Stimulated activated CD4-positive, alpha-beta T cell treated with anti-CD3 and anti-CD28 coated beads, Interleukin-15, amount 100 ng/mL, for 1 hour (primary cell): ENCODE measurements at places on chromosomes 3 and 15.

DNA sequence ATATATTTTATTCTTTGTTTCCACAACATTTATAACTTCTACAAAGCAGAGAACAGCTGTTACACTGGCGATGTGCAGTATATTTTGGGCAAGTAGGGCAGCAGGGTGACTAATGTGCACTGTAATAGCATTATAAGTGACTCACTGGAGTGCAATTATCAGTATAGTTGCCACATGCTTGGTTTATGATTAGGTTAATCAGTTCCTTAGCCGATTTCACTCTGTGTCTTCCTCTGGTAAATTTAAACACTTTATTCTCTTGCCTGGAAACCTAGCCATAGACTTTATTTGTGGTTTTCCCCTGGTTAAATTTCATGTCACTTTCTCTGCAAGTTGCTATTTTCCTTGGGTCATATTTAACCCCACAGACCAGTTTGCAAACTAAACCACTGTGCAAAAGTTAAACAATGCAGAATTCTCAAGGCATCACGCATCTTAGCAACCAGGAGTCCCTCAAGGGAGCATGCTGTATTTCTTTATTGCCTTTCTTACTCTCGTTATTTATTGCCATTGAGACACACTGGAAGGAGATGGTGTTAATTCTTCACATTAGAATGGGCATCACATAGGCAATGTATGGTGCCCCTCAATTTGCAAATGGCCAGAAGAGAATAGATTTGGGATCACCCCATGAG lies 690.2 kb upstream of the DPPA4 start:
- no peak for DNase-seq

- DNase-seq = no peak
Measured at GRCh38 chr15:52308446-52309153, 13.0 kb upstream of the MYO5C start.

DNA sequence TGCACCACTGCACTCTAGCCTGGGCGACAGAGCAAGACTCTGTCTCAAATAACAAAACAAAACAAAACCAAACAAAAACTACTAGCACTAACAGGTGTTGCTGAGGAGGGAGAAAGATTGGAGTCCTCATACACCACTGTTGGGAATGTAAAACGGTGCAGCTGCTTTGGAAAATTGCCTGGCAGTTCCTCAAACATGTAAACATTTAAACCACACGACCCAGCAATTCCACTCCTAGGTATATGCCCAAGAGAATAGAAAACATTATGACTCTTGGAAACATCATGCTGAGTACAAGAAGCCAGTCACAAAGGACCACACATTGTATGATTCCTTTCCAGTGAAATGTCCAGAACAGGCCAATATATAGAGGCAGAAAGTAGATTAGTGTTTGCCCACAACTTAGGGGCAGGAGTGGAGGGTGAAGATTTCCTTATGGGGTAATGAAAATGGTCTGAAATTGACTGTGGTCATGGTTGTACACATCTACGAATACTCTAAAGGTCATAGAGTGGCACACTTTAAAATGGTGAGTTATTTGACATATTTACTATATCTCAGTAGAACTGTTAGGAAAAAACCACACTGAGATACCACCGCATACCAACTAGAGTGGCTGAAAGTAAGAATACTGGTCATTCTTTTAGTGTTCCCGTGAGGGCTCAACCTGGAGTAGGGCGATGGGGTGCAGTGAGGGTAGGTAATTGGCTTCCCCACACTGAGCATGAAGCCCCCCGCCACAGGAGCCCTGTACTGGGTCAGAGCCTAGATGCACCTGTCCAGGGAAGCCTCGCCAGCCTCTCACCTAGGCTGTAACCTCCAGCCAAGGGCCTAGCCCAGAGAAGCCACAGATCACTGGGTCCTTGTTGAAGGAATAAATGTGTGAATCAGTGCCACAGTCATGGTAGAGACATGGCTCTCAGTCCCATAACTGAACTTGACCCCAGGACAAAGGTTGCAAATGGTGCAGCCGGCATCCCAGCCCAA lies 131.1 kb downstream of the NUP210 start:
- no peak for DNase-seq

DNA sequence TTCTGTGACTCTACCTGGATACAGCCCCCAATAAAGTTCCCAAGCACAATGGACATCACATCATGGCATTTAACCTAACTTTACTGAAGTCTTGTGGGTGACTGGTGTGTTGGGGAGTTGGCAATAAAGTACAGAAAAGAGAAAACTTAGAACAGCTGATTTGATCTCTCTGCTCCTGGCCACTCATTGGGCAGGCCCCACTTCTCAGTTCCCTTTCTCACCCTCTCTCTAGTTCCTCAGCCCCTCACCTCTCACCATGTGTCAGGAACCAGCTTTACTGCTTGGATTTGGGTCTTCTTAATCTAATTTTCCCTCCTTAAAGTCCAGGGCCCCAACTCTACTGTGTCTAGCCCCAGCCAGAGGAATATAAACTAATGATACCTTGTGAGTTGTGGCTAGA lies 713 bp upstream of the MUC13 start:
- DNase-seq = no peak

GRCh38 chr3:25542492-25543039 lies 114.5 kb downstream of the RARB start:
- DNase-seq = no peak

DNA sequence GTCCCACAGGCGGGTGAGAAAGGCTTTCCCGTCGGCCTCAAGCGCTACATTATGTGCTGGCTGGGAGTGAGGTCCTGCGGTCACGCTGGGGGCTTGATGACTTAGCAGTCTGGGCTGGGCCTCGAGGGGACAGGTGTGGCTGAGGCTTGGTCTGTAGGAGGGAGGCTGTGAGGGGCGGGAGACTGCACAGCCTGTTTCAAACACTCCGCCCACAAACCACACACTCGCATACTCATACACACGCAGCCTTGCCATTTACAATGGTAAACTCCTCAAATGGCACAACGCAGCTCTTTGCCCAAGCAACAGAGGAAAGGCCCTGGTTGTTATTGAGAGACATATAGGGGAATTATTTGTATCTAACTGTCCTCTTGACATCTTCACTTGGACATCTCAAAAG lies 32.4 kb upstream of the RASGRF1 start:
- no peak for DNase-seq

- DNase-seq = no peak
Measured at GRCh38 chr15:35256551-35256950, 171.5 kb upstream of the NANOGP8 start.

GRCh38 chr3:36837089-36837488 lies 72.7 kb upstream of the DCLK3 start:
- no peak for DNase-seq

DNA sequence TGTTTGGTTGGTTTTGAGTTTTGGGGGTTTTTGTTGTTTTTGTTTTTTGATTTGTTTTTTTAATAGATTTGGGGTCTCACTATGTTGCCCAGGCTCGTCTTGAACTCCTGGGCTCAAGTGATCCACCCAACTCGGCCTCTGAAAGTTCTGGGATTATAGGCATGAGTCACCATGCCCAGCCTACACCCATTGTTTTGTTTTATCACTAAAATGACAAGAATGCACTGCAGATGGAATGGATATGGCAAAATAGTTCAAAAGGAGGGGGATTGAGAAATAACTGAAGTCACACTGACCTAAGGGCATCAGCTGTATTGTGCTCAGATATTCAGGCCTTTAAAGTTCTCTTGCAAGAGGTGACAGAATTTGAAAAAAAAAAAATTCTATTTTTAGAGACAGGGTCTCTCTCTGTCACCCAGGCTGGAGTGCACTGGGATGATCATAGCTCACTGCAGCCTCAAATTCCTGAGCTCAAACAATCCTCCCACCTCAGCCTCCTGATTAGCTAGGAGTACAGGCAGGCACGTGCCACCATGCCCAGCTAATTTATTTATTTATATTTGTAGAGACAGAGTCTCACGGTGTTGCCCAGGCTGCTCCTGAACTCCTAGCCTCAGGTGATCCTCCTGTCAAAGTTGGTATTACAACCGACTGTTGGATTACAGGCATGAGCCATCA lies 4.4 kb upstream of the RASA2 start:
- DNase-seq = no peak

- DNase-seq = no peak
Measured at GRCh38 chr3:99969136-99969535, 145.2 kb downstream of the FILIP1L start.

- DNase-seq = no peak
Measured at GRCh38 chr15:40510201-40510600, 39.4 kb downstream of the CHST14 start.

GRCh38 chr3:59286791-59287531 lies 237.1 kb upstream of the CFAP20DC start:
- DNase-seq = no peak

DNA sequence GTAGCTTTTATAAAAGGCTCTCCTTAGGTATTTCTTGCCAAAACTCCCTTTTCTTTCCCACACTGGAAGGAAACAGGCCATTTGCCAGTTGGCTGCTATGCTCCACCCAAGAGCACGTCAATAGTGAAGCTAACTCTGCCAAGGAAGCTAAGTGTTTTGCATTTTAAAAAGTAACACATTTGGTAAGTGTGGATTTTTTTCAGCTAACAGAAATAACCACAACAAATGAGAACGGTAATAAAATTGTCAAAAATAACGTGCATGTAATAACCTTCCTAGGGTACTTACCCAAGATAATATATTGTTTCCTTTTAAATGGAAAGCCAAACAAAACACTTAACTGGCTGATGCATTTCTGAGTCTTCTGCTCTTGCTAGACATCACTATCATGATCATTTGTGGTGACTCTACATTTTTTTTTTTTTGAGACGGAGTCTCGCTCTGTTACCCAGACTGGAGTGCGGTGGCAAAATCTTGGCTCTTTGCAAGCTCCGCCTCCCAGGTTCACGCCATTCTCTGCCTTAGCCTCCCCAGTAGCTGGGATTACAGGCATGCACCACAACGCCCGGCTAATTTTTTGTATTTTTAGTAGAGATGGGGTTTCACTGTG lies 4.6 kb downstream of the DPP8 start:
- no peak for DNase-seq

GRCh38 chr15:84400017-84400740 lies 164.6 kb downstream of the GOLGA6L4 start:
- DNase-seq = no peak

GRCh38 chr15:49075881-49076280 lies 29.6 kb upstream of the SECISBP2L start:
- no peak for DNase-seq

GRCh38 chr3:9342696-9343095 lies 20.2 kb upstream of the THUMPD3 start:
- no peak for DNase-seq

DNA sequence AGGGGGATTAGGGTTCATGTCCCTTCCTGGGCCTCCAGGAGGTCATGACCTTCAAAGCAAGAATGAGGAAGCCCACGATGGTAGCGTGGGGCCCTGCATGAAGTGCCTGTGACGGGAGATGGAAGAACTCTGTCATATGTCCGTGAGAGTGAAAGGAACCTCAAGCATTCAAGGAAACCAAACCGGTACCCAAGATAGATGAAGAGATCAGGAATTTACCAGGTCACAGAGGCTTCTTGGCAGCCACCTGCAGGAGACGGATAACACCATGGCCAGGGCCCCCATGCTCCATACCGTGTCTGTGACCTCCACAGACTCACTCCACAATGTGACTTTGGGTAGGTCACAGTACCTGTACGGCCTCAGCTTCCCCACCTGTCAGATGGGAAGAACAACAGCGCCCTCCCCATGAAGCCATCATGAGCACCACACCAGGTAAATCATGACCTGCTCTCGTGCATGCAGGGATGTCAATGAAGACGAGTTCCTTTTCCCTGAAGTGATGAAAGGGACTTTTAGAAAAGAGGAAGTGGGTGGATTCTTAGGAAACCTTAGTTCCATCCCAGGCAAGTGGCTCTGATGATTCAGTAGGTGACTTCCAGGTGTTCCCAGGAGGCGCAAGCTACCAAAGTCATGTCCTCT lies 23.3 kb upstream of the CYP11A1 start:
- DNase-seq = no peak

DNA sequence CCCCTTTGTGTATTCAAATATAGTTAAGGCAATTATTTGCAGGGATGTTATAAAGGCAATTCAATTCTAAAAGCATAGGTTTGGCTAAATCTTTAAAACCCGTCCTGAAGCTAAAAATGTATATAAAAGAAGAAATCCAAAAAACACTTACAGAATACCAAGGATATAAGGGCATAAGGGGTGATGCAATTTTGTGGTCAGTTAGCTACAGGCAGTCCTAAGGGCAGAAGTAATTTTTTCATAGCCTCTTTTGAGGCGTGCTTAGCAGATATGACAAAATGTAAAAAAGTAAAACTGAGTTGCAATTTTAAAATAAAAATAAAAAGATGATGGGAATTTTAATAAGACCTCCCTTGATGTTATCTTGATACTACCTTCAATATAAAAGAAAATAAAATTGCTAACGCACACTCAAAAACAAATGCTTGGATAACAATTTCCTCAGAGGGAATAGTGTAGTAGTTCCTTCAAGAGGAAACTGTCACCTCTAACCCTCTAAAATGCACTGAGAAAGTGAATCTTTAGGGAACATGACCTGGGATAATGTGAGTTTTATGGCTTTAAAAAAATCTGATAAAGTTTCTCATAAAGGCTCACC lies 104.2 kb downstream of the MYH15 start:
- no peak for DNase-seq

DNA sequence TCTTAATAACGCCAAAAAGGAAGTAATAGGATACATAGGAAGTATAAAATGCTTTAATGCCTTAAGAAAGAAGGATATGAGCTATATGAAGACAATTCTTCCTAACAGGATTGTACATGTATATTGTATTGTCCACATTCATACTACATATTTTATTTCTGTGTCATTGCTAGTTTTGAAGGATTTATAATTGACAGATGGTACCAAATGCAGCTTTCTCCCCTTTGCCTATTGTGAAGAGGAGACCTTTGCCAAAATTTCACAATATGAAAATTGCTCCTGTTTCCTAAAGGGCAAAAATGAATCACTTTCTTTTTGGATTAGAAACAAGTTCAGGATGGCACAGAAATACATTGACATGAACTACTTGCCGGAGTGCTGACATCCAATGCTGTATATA lies 34.8 kb upstream of the EOMES start:
- no peak for DNase-seq

DNA sequence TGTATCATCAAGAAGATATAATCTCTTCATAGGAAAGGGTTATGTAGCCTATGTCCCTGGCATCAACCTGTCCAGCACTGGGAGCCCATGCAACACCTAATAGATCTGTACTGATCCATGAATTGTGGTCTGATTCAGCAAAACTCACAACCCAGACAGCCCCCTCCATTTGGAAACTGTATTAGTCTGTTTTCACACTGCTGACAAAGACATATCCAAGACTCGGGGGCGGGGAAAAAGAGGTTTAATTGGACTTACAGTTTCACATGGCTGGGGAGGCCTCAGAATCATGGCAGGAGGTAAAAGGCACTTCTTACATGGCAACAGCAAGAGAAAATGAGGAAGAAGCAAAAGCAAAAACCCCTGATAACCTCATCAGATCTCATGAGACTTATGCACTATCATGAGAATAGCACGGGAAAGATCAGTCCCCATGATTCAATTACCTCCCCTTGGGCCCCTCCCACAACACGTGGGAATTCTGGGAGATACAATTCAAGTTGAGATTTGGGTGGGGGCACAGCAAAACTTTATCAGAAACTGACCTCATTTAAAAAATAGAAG lies 83.3 kb downstream of the TRIM42 start:
- DNase-seq = no peak
